Kidney capillary endothelial cell (primary cell): ENCODE measurements at places on chromosomes 6 and 20.
A peak's percentile ranks its signal among the peaks of the same experiment; 100 is the strongest.

- DNase-seq, result no peak
These were observed 148.5 kb upstream of the PRSS16 start for GRCh38 chr6:27098956-27099355.

- no peak for DNase-seq
These were observed 27.1 kb upstream of the BEND6 start for GRCh38 chr6:56927538-56928453.

DNA sequence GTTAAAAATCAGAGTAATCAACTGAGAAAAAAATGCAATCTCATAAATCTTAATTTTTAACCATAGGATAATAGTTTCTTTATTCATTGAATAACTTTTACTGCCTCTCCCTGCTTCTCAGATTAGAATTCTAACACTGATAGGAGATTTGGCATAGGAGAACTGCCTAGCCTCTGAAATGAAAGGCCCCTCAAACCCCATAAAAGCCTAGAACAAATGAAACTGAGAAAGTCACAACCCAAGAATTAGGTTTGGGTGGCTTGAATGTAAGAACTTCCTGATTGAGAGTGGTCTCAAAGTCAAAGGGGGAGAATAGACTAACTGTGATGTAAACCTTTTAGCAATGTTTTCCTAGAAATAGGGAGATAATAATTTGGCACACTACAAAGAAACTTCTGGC lies 52.2 kb downstream of the SAMD5 start:
- DNase-seq, result no peak

GRCh38 chr6:54491431-54491830 lies 183.2 kb downstream of the TINAG start:
- no peak for DNase-seq

DNA sequence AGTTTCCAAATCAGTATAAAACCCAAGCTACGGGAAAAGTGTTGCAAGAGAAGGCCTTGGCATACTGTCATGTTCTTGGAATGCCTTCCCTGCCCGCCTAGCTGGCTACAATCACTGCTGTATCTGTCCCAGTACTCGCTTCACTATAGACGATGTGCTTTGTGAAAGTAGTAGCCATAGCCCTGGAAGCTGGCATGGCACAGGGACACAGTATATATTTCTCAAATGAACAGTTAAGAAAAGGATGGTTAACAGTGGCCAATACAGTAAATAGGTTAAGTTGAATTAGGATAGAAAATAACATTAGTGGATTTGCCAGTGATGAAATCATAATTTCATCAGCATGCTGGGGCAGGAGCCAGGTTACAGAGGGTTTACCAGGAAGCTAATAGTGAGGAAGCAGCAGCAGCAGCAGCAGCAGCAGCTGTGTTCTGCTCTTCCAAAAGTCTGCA lies 499.3 kb downstream of the CDKAL1 start:
- DNase-seq, result no peak

DNA sequence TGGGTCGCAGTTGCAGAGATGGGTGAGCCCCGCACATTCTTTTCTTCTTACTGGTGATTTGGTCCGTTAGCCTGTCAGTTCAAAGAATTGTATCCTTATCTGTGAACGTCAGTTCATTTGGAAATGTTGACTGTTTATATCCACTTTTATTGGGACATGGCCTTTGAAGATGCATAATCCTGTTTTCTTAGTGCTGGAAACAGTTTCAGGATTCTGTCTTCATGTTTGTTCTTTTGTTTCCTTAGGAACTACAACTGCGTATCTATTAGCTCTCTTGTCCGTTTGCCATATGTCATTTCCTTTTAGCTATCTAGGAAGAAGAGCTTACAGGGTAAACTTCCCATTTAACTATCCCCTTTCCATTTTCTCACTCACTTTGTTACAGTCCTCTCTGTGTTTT lies 35.0 kb upstream of the TULP1 start:
- DNase-seq, result no peak

- DNase-seq, result no peak
These were observed 159.0 kb downstream of the TRIM27 start for GRCh38 chr6:28764761-28765282.

DNA sequence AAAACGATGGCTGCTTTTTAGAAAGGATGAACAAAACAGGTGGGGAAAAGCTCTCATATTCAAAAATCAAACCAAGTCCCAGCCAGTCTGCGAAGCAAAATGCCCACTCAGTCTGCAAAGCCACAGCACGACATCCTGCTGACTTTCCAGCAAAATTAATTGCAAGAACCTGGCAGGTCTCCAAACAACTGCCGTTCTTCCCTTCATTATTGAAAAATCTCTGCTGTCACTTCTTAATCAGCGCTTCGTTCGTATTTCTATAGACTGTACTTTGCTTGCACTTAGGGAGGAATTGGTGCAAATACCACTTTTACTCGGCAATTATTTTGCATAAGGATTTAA lies 222.4 kb downstream of the CBLN4 start:
- DNase-seq, result no peak

DNA sequence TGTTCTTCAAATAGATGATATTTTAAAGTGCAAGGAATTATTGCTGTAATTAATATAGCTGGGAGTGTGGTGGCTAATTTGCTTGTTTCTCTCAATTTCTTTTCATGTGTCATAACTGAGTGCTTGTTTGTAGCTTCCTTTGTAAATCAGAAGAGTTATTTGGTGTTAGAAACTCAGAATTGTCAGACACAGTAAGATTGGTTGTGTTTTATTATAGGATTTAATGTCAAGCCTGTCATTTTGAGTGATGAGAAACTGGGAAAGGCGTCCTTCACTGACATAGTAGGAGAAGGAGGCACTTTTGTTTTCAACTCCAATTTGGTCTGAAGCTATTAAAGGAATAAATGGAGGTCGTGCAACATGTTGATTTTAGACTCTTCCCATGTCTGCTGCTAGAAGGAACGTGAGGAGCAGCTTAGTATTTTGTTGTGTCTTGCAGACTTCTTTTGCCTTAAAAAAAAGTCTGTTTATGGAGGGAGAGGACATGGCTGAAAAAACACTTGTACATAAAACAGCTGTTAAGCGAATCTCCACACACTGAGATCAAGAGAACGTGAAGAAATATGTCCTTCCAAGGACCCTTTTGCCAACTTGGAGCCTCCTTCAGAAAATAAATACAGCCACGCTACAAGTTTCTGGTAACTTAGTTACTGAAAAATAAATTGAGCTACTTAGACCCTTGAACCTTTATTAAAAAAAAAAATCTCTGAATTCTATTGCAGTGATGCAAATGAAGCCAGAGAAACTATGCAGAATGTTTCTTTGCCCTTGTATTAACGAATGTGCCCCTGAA lies 59.5 kb downstream of the BMP6 start:
- no peak for DNase-seq

DNA sequence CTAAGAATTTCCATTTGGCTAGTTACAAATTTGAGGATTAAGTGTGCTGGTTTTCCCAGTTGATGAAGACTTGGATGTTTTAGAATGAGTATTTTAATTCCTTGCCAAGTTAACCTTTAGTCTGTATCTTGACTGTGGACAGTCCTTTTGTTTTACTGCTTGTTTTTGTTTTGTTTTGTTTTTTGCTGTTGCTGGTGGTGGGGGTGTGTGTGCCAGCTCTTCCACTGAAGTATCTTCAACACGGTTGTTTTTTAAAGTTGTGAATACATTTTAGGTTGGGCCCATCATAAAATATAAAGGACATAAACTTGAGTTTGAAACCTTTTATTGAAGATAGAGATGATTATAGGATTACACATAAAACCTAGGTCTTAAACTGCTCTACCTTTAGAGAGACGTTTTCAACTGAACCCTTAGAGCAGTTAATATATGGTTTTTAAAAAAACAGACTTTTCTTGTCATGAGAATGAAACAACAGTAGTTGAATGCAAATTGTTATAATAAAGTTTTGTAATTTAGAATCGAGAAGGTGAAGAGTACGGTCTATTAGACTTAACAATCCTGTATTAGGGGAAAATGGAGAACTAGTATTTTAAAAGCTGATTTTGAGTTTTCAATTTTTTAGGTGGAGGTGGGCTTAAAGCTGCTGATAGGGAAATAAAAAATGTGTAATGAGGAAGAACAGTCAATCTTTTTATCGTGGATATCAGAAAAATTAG lies 4.0 kb downstream of the QKI start:
- no peak for DNase-seq

DNA sequence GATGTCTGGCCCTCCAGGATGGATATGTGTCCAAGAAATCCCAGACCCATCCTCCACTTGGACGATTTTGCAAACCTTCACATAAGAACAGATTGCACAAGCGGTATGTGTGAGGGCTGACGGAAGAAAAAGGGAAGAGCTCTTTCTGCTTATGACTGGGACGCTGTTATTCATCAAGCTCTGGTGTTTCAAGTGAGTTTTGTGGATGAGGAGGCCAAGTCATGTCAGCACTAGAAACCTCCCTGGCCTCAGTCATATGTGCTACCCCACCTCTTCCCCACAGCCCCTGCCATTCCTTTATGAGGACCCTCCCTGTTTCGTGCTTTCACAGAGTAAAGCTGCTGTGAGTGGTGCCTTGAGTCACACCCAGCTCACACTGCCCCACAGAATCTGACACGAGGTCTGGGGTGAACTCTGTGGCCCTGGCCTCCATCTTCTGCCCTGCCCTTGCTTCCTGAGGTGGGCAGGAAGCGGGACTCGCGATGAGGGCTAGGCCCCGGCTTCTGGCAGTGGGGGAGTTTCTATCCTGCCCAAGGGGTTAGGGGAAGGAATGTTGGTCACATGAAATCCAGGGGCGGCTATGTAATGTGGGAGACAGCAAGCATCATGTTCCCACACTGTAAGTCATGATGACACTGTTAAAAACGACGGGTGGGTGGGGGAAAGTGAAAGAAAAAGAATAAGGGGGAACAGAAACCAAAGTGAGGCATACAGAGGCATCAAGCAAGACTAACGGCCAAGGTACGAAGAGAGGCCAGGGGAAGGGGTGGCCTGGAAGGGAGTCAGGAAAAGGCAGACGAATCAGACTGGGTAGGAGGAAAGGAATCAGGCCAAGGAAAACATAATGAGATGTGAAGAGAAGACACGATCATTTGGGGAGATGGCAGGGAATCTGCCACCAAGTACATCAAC lies 78.1 kb downstream of the PRDM1 start:
- no peak for DNase-seq

- no peak for DNase-seq
These were observed 34.7 kb downstream of the FAM184A start for GRCh38 chr6:119043783-119044182.

DNA sequence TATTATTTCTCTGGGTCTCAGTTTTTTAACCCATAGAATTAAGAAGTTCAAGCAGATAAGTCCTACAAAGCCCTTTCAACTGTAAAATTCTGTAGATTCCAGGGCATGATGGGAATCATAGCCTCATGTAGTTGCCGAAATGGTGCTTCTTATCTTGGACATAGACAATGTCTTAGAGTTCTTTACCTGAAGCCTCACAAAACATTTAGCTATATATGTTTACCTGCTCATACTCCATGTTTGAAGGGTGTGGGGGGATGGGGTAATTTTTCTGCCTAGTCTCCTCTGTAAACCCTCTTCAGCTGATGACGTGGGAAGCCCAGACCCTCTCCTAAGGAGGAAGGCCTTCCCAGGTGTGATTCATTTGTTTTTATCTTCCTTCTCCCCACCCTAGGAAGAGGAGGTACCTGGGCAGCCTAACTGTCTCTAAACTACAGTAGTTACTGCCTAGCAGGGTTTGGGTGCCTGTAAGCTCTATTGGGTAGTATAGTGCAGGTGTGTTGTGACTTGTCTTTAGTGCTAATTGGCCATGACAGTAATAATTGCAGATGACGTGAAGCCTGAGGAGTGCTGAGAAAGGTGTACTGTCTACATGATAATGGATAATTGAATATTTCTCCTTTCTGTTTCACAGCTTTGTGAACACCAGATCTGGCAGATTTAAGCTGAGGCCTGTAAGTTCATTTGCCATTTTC lies 230.8 kb downstream of the TFAP2B start:
- DNase-seq, result no peak

DNA sequence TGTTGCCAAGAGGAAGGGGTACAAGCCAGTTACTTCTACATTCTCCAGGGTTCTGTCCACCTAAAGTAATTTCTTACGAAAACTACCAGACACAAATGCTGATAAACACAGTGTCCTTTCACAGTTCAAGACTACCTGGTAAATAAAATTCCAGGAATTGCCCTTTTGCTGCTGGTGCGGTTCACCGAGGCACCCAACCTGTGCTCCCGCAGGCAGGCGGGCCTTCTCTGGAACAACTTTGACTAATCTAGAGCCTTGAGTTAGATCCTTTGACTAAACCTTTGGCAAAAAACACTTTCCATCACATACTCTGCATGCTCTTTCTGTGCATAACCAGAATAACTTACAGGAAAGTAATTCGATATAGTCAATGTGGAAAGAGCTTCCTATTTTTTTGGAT lies 107.0 kb downstream of the HUS1B start:
- no peak for DNase-seq

DNA sequence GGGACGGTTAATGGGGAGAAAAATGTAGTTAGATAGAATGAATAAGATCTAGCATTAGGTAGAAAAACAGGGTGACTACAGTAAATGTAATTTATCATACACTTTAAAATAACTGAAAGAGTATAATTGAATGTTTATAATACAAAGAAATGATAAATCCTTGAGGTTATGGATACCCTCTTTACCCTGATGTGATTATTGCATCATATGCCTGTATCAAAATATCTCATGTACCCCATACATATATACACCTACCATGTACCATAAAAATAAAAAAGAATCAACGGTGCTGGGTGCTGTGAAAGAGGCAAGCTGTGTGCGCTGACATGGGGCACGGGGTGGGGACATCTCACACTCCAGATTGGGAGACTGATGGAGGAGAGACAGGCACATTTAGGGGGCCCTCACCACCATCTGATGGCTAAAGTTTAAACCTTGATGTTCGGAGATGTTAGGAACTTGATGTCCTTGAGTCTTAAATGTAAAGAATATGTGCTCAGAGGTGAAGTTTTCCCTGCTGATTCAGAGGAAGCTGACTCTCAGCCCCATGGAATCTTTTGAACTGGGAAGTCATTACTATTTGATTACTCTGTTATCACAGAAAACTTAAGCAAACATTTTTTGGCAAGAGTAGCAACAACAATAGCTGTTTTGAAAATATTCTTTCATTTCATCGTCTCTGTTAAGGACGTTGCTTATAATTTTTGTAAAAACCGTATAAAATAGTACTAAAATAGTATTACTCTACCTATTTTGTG lies 26.4 kb upstream of the RFPL4B start:
- DNase-seq, result peak; percentile 59

DNA sequence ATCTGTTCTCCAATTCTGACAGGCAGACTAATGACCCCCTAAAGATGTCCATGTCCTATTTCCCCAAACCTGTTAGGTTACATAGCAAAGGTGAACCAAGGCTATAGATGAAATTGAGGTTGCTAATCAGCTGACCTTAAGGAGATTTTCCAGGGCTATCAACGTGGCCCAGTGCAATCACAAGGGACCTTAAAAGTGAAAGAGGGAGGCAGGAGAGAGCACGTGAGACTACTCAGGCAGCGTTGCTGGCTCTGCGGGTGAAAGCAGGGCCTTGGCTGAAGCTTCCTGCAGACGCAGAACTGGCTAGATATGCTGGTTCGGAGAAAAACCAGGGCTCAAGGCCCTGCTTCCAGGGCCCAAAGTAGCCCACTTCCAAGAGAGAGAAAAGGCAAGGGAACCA lies 78.7 kb downstream of the NCOA7 start:
- no peak for DNase-seq
